Stimulated activated CD4-positive, alpha-beta T cell treated with anti-CD3 and anti-CD28 coated beads, Interleukin-15, amount 100 ng/mL, for 24 hours (primary cell): ENCODE measurements at places on chromosomes 2 and 18.

- DNase-seq = no peak
Observed at GRCh38 chr2:144678736-144679135, 158.8 kb upstream of the ZEB2 start.

DNA sequence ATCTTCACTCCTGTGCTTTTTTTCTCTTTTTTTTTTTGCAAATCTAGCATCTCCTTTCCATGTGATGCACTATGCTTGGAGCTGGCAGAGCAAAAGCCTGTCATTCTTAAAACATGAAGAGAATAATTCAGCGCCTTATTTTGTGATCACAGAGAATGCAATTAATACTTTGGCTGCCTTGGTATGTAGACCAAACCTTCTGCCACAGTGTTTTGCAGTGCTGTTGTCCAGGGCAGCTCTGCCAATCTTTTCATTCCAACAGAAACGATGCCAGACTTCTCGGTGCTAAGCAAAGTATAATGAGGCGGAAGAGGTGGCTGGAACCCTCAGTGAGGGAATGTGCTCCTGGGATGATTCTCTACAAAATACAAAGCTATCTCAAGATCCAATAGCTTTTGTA, 25.6 kb downstream of the BCL2 start:
- no peak for DNase-seq

- DNase-seq = no peak
Observed at GRCh38 chr2:233430081-233430480, 75.8 kb downstream of the DGKD start.

DNA sequence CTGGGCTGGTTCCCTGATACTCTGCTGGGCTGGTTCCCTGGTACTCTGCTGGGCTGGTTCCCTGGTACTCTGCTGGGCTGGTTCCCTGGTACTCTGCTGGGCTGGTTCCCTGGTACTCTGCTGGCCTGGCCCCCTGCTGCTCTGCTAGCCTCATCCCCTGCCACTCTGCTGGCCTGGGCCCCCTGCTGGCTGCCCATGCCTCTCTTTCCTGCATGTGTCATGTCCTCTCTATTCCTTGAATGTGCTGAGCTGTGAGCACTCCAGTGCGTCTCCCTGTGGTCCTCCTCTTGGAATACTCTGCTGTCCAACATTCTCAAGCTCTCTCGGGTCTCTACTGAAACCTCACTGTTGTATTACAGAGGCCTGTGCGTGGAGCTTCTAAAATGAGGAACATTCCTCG, 216.3 kb downstream of the RNF144A start:
- DNase-seq = no peak

DNA sequence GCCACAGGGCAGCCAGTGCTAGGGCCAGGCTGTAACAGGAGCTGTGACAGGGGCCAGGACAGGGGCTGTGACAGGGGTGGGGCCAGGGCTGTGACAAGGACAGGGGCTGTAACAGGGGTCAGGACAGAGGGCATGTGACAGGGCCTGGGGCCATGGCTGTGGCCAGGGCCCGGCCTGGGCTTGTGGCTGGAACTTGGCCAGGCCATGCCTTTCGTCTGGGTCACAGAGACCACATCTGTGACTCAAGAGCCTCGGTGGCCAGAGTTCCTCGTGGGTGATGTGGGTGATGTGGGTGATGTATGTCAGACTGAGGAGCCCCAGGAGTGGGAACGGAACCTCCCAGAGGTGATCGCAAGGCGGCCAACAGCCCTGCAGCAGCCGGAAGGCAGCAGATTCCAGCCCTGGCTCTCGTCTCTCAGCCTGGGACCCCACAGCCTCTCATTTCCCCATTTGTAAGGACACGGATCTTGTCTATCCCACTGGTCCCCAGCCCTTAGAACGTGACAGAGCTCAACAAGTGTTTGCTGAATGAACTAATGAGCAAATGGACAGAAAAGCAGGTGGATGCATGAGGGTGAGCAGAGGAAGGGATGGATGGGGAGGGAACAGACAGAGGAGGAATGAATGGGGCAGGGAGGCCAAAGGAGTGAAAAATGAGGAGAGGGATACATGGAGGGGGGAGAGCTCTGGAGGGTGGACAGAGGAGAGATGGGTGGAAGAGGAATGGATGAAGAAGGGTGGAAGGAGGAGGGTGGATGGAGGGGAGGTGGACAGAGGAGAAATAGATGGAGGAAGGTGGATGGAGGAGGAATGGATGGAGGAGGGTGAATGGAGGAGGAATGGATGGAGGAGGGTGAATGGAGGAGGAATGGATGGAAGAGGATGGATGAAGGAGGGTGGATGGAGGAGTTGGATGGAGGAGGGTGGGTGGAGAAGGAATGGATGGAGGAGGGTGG, 17.3 kb downstream of the ESPNL start:
- DNase-seq = no peak

DNA sequence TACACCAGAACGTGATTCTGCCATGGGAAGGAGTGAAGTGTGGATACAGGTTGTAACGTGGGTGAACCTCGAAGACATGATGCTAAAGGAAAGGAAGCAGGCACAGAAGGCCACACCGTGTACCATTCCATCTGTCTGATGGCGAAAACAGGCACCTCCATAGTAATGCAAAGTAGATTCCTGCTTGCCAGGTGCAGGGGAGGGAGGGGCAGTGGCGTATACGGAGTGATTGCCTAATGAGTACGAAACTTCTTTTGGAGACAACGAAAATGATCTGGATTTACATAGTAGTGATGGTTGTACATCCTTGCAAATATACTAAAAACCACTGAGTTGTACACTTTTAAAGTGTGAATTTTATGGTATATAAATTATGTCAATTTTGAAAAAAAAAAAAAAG, 106.7 kb downstream of the GBX2 start:
- DNase-seq = no peak

- DNase-seq = no peak
Observed at GRCh38 chr2:109259671-109260070, 130.7 kb downstream of the SH3RF3 start.

GRCh38 chr2:20868377-20868776, 45.5 kb upstream of the LDAH start:
- peak; percentile 82 for DNase-seq

DNA sequence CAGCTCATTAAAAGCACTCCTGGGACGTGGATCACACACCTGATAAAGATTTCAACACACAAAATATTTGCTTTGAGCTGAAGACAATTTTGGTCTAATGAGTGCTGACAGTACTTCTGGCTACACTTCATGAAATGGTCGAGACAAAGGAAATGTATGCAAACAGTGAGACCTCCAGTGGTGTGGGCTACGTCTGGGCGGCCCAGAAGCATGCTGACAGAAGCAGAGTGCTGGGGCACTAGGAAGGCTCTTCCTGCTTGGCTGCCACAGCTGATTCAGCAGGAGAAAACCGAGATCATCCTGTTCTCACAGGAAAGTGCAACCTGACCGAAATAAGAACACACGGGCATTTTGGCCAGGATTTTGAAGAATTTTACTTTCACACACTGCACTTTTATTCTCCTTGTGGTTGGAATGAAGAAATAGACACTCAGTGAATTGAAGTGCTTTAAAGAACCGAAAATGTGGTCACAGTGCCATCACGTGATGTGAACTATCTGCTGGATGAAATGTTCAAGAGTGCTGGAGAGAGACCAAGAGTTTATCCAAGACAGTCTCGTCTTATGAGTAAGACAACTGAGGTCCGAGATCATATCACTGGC, 149.5 kb downstream of the CCBE1 start:
- no peak for DNase-seq

GRCh38 chr2:24832521-24832920, 39.3 kb downstream of the CENPO start:
- no peak for DNase-seq

DNA sequence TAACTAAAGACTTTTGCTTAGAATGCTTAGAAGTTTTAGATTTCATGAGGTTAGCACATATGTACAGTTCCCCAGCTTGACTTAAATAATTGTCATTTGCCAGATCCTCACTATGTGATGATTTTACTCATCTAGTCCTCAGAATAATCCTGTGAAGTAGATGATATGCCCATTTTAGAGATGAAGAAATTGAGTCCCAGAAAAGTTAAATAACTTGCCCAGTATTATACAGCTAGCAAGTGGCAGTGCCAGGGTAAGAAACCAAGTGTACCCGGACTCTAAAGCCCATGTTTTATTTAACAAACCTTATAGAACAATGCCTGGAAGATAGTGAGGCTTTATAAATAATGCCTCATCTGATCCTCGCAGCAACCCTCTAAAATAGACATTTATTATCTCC, 28.3 kb downstream of the SPDYA start:
- DNase-seq = no peak

DNA sequence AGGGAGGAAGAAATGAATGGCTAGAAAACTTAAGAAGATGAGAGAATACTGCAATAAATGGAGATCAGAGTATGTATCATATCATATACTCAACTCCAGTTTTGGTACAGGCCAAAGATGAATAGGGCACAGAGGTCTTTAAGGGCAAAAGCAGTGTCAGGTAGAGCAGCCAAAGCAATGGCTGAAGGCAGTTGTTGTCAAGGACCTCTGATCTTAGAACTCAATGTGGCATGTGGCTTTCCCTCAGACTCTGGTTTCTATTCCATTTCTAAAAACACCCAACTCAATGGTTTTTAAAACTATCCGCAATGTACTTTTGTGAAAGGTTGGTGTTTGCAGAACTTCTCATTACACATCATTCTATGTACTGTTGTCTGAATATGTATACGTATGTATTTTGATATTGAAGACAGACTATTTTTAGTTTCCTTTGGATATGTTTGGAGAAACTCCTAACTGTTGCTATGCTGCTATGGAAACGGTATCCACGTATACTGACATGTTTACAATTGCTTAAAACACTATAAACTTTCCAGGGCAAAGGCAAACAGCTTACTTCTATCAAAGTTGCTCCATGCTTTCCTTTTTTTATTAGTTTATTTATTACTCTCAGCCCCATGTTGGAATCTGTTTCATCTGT, 58.1 kb upstream of the PELI1 start:
- no peak for DNase-seq

GRCh38 chr2:220025207-220025606, 397.8 kb downstream of the SLC4A3 start:
- DNase-seq = no peak

GRCh38 chr2:171200469-171200868, 39.8 kb upstream of the TLK1 start:
- no peak for DNase-seq

DNA sequence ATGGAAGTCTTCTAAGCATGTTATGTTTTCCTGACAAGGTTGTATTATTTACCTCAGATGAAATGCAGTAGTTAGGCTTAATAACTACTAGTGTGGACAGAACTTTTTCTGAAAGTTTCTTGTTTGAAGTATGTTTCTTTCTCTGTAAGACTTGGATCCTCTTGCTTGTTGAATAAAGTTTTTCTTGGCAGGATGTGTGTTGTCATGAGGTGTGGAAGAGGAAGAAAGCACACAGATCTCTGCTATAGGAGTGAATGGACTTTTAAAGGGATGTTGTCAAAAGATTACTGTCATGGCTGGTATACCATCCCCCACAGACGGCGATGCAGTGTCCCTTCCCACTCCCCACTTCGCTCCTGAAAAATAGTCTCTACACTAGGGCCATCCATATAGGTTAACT, 2.6 kb downstream of the CAB39 start:
- DNase-seq = no peak

DNA sequence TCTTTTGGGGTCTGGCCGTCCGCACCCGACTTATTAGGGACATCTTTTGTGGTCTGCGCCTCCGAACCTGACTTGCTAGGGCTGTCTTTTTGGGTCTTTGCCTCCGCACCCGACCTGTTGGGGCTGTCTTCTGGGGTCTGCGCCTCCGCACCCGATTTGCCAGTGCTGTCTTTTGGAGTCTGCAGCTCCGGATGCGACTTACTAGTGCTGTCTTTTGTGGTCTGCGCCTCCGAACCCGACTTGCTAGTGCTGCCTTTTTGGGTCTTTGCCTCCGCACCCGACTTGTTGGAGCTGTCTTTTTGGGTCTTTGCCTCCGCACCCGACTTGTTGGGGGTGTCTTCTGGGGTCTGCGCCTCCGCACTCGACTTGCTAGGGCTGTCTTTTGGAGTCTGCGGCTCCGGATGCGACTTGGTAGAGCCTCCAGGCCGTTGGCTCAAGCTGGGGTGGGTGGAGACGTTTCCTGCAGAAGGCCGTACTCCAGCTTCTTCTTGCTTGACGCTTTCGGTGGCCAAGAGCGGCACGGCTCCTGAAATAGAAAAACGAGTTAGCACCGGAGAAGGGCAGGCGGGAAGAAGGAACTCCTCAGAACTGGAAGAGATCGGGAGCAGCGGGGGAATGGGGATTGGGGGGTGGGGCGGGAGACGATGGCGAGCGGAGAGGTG, 498 bp downstream of the TGOLN2 start:
- DNase-seq = peak; percentile 70

DNA sequence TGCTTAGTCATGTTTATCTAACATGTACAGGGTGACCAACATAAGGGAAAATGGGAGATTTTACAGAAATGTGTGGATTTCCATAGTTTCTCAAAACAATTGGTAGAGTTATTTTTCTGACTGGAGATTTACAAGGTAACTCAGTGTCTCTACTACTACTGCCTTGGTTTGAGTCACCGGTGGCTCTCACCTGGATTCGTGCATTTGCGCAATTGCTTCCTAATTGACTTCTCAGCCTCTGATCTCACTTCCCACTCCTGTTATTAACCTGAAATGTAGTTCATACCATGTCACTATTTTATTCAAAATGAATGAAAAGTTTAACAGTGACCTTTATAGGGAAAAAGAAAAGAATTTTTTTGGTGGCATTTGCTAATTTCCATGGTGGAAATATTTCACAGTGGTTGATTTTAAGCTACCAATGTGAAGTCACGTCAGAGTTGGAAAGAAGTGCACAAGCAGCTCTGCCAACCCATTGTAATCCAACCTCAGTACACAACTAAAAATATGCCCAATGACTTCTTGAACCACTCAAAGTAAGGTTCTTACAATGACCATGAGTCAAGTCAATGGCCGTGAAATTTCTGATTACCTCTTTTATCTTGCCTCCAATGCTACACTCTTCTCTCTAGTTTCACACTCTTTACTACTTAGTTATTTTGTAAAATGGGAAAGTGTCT, 94.0 kb downstream of the NYAP2 start:
- DNase-seq = no peak

DNA sequence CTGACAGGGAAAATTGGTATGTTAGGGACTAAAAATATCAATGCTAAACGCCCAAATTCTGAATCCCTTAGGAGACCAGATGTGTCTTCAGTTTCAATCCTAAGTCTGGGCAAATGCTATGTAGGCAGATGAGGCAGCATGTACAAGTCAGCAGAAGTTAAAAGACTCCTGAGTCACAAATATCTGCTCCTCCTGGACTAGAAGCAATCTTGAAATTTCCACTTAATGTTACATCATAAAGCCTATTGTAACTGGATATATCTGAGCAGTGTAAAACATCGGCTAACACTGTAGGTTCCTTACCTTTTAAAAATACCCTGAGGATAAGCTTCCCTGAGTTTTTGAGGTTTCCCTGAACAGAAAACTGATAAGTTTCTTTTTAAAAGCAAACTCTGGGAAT, 1087.6 kb upstream of the PIK3C3 start:
- DNase-seq = no peak
